Hematopoietic multipotent progenitor cell treated with erythropoietin and hydrocortisone succinate and interleukin-3 and kit ligand, for 6 days (in vitro differentiated cells): ENCODE measurements at places on chromosomes 1 and 21.

GRCh38 chr1:36492491-36492890, 9.8 kb upstream of the CSF3R start:
- peak; percentile 83 for DNase-seq

- DNase-seq = no peak
These were observed 66.9 kb upstream of the DIP2A start for GRCh38 chr21:46391773-46392172.

GRCh38 chr1:202275061-202275770, 66.5 kb downstream of the UBE2T start:
- no peak for DNase-seq

GRCh38 chr1:234729561-234730474, 119.8 kb upstream of the IRF2BP2 start:
- peak; percentile 70 for DNase-seq

DNA sequence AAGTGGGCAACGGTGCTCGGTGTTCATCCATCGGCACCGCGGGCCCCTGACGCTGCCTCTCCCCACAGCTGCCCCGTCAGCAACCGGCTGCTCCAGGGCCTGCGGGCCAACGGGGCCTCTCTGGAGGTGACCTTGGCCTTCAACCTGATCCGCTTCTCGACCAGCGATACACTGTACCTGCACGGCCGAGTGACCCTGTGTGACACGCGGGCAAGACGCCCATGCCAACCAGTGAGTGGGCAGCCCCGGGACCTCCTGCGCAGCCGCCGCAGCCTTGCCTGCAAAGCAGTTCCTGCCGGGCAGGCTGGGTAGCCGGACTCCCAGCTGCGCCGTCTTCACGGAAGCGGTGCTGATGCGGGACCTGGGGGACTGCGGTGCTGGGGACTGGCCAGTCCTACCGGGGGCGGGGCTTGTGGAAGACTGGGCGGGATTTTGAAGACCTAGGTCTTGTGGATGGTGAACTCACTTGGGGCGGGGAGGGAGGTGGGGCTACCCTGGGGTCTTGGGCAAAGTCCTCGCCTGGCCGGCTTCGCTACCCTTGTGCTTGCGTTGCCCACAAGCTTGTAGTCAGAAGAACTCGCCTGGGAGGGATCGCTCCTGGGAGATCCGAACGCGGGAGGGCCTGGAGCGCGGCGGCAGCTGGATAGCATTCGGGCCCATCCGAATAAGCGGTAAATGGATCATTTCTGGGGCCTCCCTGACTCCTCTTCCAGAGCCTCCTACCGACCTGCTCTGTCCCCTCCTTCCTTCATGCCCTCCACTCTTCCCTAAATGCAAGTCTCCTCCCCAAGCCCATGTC, 8.8 kb upstream of the CEP85 start:
- DNase-seq = peak; percentile 71

DNA sequence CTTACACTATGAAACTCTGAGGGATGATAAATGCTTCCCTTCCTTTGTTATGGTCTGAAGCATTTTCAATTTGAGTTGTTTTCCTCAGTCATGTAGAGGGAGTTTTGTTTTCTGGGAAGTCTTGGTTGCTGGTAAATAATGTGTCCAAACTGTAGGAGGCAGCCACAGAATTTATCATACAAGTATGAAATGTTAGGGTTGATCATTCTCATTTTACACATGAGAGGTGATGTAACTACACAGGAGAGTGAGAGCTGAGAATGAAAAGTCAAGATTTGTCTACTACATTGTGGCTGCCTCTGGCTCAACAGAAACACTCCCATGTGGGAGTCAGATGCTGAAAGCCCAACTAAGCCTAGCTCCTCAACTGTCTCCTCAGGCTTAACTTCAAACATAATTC, 182.5 kb upstream of the SGIP1 start:
- no peak for DNase-seq

- no peak for DNase-seq
These were observed 3.2 kb downstream of the S100A9 start for GRCh38 chr1:153360592-153361479.
